ENCODE measurements at places on chromosomes 7 and 10. TPM values are rescaled to one million over a fixed set of nuclear protein-coding genes. Genes with fewer than 3 reads are reported as not detected.

DNA sequence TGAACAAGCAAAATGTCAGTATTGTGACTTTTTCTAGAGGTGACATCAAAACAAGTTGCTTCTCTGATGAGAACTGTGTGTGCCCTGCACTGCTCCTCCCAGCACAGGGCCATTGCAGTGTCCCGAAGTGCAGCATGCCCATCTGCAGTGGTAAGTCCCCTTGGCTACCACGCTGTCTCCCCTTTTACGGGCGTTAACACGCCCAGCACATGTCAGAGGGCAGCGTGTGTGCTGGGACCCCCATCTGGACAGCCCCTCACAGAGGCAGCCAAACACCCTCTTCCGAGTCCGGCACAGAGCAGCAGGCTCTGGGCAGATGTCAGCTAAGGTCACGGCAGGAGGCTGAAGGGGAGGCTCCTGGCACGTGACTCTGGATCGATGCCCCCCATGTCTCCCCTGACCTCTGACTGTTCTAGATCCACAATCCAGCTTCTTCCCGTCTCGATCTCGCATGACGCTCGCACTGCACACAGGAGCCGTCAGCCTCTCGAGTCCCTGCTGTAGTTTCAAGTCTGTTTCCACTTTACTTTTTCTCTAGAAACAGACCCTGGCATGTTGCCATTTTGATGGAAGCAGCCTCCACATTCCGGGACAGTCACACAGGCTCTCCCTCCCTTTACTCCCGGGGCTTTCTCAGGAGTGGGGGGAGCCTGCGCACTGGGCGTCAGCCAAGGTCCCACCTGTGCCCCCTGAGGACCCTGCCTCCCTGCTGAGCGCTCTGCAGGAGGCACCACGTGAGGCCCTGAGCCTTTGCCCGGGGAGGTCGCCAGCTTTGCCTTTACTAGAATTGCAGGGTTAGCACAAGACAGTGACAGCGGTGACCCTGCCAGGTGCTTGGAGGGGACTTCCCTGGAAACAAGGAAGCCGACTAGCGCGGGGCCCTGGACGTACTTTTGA lies 133.8 kb downstream of the TCERG1L start:
- H3K4me1 ChIP-seq = no peaks in the 10 kb centered on the region
- H3K27ac ChIP-seq = no peak overlapping the region
- no peak overlapping the region for H3K4me3 ChIP-seq
- no peaks in the 10 kb centered on the region for H3K36me3 ChIP-seq

DNA sequence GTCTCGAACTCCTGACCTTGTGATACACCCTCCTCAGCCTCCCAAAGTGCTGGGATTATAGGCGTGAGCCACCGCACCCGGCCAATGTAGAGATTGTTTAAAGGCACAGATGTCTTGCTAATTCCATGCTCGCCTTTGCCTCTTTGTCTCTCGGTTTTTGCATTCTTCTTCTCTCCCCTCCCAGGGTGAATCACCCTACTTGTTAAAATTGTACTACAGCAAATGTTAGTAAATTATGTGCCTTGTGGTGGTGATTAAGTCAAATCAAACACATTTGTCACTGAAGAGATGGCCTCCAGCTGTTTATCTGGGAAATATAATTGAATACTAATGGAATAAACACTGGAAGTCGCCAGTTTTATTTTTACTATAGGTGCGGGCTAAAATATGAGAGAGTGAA lies 384.4 kb upstream of the AUTS2 start:
- DNase-seq = no peak
- peaks cover 8% of the 10 kb centered on the region for H3K4me1 ChIP-seq
- no peak overlapping the region for H3K27ac ChIP-seq
- no peaks in the 10 kb centered on the region for H3K36me3 ChIP-seq

- DNase-seq = no peak
- H3K27me3 ChIP-seq = no peaks in the 10 kb centered on the region
- H3K27ac ChIP-seq = no peak overlapping the region
- H3K4me3 ChIP-seq = no peak overlapping the region
- H3K4me1 ChIP-seq = no peaks in the 10 kb centered on the region
- peaks cover 28% of the 10 kb centered on the region for H3K36me3 ChIP-seq
These were observed 426.4 kb downstream of the PTPRN2 start for GRCh38 chr7:158161194-158161593.

DNA sequence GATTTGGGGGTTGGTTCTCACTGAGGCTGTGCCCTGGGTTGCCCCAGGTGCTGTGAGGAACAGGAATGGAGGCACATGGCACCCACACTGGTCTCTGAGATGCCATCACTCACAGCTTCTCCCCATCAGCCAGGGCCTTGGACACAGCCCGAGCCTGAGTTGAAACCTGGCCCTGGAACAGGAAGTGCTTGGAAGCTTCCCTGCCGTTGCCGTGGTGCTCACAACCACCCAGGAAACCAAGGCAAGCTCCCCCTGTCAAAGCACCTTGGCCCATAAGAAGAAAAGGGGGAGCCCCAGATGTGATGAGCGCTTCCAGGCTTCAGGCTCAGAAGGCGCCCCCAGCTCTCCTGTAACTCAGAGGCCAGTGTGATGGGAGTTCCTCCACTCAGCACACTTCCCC lies at the start of gene BTBD16:
TSS of gene BTBD16 (plus strand) at position 221 of the 400 bp plus-strand sequence. CDS start 3,786 bp downstream, outside the sequence.
- no peaks in the 10 kb centered on the region for H3K27me3 ChIP-seq
- peaks cover 5% of the 10 kb centered on the region for H3K4me1 ChIP-seq
- DNase-seq = no peak

NPM3 gene
- total RNA-seq = 63.2 TPM

Data from neural crest cell (in vitro differentiated cells).